SK-N-MC (cell line): ENCODE measurements at places on chromosomes 11 and 22.

DNA sequence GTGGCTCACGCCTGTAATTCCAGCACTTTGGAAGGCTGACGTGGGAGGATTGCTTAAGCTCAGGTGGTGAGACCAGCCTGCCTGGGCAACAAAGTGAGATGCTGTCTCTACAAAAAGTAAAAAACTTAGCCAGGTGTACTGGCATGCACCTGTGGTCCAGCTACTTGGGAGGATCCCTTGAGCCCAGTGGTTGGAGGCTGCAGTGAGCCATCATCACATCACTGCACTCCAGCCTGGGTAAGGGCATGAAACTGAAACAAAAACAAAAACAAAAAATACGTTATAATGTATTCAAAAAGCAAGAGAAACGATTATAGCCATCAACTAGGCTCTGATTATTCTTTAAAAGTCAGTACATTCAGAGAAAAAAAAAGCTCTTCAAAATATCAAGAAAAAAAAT, 62.5 kb downstream of the TCF20 start:
- DNase-seq, result no peak

GRCh38 chr11:120867531-120867930, 156.4 kb upstream of the TBCEL start:
- no peak for DNase-seq

DNA sequence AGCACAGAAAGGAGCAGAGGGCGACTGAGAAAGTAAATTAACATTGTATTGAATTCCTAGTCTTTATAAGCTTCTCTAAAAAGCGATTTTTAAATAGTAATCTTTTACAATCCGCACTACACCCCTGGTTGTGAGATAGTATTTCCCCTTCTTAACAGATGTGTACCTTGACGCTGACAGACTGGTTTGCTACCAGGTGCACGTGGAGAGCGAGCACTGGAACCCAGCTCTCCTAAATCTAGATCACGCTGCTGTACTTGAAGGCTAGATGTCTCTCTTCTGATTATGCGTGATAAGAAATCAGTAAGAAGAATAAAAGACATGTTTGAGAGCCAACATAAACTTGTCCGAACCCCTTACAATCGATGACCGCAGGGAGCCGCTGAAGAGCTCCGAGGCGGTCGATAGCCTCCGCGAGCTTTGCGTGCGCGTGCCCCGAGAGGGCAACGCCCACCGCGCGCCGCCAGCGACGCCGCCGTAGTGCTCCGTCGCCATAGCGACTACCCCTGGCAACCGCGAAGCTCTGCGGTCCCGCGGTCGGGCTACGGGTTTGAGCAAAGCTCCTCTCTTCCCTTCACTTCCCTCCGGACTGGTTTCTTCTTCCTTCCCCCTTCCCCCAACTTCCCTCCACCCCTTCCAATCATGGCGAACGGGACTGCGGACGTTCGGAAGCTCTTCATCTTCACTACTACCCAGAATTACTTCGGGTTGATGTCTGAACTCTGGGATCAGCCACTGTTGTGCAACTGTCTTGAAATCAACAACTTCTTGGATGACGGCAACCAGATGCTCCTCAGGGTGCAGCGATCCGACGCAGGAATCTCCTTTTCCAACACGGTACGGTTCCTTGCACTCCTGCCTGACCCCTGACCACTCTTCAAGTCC, at the start of gene DYNC2H1:
Gene DYNC2H1, plus strand, starts transcription at position 494 of the 885 bp plus-strand sequence. Its CDS starts 149 bp downstream, at position 643.
- DNase-seq, result no peak

DNA sequence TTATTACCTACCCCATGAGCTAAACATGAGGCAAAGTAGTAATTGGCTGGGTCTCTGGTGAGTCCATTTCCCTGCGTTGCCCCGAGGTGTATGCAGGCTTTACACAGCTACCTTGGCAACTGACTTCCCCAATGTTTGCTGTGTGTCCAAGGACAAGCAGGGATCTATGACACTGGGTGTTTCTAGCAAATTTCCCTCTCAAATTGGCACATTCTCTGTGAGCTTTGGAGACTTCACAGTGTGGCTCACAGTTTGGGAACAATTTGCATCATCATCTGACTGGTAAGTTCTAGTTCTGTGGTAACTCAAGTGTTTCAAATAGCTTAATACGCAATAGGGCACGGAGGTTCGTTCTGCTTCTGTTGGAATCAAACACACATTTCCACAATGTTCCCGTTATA, 12.5 kb downstream of the NNMT start:
- no peak for DNase-seq

DNA sequence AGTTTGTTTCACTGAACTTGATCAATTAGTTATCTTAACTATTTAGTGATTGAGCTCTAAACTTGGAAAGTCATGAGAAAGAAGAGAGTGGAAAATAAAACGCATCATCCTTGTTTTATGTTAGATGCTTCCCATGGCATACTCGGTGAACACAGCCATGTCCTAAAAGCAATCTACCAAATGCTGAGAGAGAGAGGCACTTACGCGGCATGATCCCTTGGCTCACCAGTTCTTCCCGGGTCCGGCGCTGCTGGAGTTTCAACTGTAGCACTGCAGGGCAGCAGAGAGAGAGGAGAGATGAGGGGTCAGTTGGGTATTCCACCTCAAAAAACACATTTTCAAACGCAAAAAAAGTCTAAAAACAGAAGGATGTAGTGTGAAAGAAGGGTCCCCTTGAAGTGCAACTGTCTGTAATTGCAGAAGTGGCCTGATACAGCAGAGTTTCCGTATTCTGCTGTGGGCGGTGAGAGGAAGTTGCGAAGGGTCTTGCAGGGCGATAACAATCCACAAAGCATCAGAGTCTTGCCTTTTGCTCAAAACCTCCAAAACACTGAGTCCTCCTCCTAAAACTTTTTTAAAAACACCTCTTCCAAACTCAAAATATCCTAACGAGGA, 92.7 kb downstream of the SGSM3 start:
- DNase-seq, result no peak
